ENCODE measurements at places on chromosomes 7 and 10. TPM values are rescaled to one million over a fixed set of nuclear protein-coding genes. Genes with fewer than 3 reads are reported as not detected.

- peak; percentile 68 for ATAC-seq
Measured at GRCh38 chr10:53403688-53404087, 631.1 kb upstream of the MBL2 start.

DNA sequence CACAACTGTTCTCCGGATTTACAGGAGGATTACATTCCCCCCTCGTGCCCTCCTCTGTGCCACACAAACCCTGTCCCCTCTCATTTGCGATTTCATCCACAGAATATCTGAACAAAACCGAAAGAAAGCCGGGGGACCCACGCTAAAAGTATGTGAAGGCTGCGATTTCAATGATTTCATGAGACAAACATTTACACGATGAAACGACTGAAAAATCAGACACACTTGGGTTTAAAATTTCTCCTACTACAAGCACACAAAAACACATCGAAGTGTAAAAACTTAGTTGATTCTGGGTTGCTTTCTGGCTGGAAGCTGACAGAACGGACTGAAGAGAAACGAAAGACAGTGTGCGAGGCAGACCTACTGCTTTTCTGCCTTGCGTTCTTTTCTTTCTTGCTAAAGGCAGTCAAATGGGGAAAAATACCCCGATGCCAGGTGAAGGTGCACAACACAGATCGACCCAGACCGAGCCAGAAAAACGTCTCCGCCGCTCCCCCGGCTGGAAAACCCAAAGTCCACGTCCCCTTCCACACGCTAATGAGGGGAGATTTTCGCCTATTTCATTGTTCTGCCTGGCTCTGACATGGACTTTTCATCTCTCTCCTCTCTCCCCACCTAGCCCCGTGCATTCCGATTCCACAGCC lies 1.2 kb downstream of the HIPK2 start:
- no peak for ATAC-seq

DNA sequence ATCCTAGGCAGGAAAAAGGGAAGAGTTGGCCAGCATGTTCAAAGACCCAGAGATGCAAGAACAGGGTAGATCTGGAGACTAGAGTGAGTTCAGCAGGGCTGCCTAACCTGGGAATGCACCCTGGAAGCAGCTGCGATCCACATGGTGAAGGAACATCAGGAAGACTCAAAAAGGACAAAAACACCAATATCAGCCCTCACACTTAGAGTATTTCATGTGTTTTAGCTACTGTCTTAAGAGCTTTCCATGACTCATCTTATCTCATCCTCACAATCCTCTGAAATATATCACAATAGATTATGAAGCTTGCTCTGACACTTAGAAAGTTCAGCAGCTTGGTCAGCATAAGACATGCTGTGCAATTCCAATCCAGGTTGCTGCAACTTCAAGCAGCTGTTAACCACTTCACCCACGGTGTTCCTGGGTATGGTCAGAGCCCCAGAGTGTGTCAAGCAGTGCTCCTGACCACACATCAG lies 380.9 kb downstream of the PARD3 start:
- ATAC-seq = peak; percentile 44

DNA sequence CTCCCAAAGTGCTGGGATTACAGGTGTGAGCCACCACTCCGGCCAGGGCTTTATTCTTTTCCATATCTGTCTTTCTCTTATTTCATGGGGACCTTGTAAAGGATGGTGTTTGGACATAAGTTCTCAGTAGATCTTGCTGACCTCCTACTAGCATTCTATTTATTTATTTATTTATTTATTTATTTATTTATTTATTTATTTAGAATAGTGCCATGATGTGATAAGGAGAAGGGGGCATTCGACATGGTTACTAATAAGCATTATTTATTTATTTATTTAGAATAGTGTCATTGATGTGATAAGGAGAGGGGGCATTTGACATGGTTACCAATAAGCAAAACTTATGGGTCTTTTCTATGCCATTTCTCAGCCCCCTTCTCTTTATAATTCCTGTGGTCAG lies 176.9 kb downstream of the LRRC4 start:
- ATAC-seq = no peak

Gene CPA1
- total RNA-seq = not detected
